ENCODE measurements at places on chromosomes 5 and 9.

DNA sequence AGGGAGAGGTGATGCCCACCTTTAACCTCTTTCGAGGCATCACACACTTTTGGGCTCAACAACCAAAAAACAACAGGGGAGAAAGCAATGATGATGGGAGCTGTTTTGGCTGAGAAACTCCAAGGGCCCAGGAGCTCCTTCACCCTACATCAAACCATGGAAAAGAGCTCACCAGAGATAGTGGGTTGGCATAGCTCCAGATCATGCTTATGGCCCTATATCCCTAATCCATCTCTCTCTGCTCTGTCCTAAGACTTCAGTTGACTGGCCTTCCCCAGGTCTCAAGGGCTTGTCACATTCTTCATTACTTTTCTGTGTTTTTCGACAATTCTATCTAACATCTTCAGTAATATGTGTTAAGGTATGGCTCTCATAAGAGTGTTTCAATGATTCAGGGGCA lies 5.7 kb upstream of the CTSL start:
- no peaks in the 10 kb centered on the region for H3K36me3 ChIP-seq
- H3K4me1 ChIP-seq = no peaks in the 10 kb centered on the region
- DNase-seq = no peak
- no peak overlapping the region for H3K27ac ChIP-seq

DNA sequence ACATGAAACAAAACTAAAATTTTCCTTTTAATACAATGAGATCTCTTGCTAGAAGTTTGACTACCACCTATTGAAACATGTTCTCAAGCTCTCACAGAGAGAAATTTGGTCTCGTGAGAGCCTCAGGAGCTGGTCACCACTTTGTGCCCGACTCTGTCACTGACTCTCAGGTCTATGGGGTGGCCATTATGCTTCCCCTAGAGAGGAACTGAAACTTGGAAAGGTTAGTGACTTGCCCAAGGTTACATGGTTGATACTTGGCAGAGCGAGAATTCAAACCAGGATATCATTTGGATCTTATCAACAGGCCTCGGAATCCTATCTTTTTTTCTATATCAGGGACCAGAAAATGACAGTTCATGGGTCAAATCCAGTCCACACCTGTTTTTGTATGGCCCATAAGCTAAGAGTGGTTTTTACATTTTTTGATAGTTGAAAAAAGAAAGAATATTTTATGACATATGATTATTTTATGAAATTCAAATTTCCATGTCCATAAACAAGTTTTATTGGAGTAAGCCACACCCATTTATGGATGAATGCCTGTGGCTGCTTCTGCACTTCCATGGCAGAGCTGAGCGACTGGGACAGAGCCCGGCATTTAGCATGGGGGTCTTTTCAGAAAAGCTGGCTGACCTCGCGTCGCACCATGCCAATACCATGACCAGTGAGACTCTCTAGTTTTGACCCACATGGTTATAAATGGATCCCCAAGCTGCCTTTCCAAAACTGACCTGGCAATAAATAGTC lies 44.8 kb upstream of the EQTN start:
- H3K4me3 ChIP-seq = no peak overlapping the region
- no peaks in the 10 kb centered on the region for H3K4me1 ChIP-seq
- no peak overlapping the region for H3K27ac ChIP-seq
- no peaks in the 10 kb centered on the region for H3K36me3 ChIP-seq
- H3K27me3 ChIP-seq = no peaks in the 10 kb centered on the region

- no peak overlapping the region for H3K4me3 ChIP-seq
- no peaks in the 10 kb centered on the region for H3K4me1 ChIP-seq
- no peak for DNase-seq
- no peak overlapping the region for H3K27ac ChIP-seq
These were observed 40.5 kb downstream of the BHMT start for GRCh38 chr5:79151942-79152671.

DNA sequence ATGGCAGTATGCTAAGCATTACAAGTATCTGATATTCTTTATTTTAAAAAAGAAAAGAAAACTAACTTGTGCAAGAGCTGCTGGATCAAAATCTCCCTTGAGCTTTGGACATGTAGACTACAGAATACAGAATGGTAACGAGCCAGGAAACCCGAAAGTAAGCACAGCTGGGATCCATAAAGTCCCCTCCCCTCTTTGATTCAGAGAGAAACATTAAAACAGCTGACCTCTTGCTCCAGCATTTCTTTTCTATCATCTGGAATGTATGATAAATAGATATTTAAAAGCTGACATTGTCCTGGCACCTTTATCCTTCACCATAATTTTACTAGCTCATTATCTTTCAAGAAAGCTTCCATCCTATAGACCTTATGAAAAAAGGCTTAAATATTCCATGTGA lies 28.2 kb upstream of the LPAR1 start:
- H3K27ac ChIP-seq = no peak overlapping the region
- H3K4me1 ChIP-seq = no peaks in the 10 kb centered on the region

DNA sequence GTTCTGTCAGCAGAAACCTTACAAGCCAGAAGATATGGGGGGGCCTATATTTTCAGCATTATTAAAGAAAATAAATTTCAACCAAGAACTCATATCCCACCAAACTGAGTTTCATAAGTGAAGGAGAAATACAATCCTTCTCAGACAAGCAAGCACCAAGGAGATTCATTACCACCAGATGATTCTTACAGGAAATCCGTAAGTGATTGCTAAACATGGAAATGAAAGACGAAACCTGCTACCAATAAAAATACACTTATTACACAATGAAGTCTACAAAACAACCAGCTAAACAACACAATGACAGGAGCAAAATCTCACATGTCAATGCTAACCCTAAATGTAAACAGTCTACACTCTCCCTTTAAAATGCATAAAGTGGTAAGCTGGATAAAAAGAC lies 17.8 kb upstream of the C9orf72 start:
- no peak for DNase-seq
- no peaks in the 10 kb centered on the region for H3K36me3 ChIP-seq
- no peak overlapping the region for H3K4me3 ChIP-seq
- no peak overlapping the region for H3K27ac ChIP-seq

DNA sequence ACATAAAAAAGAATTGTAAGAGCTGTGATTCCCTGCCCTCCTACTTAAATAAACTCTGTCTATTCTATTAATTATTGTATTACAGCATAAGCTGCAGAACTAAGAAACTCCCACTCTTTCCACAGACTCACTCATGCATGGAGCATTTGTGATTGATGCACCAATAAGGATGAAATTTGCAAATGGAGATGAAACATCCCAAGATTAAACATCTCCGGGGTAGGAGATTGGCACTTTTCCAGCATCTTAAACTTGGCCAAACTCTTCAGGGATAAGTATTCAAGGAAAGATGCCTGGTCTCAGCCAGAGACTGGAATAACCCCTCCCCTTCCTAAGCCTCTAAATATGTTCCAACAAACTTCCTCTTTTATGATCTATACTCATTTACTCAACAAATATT lies 472.0 kb downstream of the ACTL7B start:
- no peaks in the 10 kb centered on the region for H3K27me3 ChIP-seq
- no peaks in the 10 kb centered on the region for H3K36me3 ChIP-seq
- H3K4me1 ChIP-seq = no peaks in the 10 kb centered on the region
- no peak overlapping the region for H3K4me3 ChIP-seq
- H3K27ac ChIP-seq = no peak overlapping the region
- no peak for DNase-seq

GRCh38 chr5:42720251-42720650 lies 36.4 kb upstream of the CCDC152 start:
- H3K4me3 ChIP-seq = no peak overlapping the region
- no peak overlapping the region for H3K27ac ChIP-seq
- peaks cover 19% of the 10 kb centered on the region for H3K27me3 ChIP-seq
- peaks cover 16% of the 10 kb centered on the region for H3K4me1 ChIP-seq
- no peak for DNase-seq
- no peaks in the 10 kb centered on the region for H3K36me3 ChIP-seq

DNA sequence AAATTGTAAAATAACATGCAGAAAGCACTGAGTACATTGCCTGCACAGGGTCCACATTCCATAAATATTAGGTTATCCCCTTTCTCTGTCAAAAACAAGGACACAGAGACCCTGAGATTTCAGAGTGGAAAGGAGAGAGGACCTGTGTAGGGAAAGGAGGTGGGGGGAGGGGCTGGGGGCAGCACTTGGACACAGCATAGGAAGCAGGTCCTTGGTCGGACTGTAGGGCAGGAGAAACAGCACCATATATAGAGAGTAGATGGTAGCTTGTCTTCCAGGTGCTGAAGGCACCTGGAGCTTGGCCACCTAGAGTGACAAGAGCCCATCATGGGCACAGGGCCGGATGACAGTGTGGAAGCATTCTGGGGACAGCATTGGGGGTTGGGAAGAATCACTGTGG lies 2.4 kb downstream of the TPM2 start:
- H3K27me3 ChIP-seq = no peaks in the 10 kb centered on the region
- peaks cover 18% of the 10 kb centered on the region for H3K4me1 ChIP-seq
- no peak for DNase-seq
- no peaks in the 10 kb centered on the region for H3K36me3 ChIP-seq

DNA sequence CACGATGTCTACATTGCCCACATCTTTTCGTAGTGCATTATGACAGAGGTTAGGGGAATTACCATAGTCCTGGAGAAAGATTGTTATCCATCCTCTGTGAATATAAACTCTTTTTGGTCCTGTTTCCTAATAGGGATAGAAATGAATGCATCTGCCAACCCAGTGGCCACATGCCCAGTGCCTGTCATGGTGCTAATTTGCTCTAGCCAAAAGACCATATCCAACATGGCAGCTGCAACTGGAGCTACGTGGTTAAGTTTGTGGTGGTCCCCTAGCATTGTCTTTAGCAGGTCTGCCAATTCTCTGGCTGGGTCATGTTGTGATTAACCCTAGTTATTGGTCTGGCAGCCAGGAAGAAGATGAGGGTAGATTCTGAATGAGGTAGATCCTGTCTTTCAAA lies 87.5 kb downstream of the FGF18 start:
- H3K4me1 ChIP-seq = no peaks in the 10 kb centered on the region
- no peak for DNase-seq
- no peak overlapping the region for H3K27ac ChIP-seq
- no peaks in the 10 kb centered on the region for H3K36me3 ChIP-seq
- H3K4me3 ChIP-seq = no peak overlapping the region

DNA sequence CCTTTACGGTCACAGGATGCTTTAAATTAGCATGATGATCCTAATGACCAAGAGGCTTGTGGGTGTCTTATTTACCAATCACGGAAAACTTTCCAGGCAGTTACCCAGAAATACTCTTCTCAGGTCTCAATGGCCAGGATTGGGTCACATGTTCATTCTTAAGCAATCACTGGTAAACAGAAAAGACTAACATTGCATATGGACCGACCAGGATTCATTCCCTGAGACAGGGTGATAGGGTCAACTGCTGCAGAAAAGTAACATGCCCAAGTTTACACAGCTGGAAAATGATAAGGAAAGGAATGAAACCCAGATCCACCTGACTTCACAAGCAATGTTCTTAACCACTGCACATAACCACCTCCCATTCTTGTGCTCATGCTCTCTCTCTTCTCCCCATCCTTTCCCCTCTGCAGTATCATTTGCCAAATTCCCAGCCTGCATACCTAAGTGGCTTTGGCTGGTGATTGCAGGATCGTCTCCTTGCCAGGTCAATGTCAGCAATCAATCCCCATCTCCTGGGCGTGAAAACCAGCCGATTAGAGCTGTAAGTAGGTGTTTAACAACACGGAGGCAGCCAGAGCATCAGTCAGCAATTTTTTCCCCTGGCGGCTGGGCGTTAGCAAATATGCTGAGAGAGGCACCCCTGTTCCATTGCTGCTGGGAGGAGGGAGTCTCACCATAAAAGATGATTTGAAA lies 219.4 kb downstream of the NMUR2 start:
- no peak for DNase-seq
- H3K27me3 ChIP-seq = peaks cover 2% of the 10 kb centered on the region
- H3K4me1 ChIP-seq = no peaks in the 10 kb centered on the region
- H3K27ac ChIP-seq = no peak overlapping the region

DNA sequence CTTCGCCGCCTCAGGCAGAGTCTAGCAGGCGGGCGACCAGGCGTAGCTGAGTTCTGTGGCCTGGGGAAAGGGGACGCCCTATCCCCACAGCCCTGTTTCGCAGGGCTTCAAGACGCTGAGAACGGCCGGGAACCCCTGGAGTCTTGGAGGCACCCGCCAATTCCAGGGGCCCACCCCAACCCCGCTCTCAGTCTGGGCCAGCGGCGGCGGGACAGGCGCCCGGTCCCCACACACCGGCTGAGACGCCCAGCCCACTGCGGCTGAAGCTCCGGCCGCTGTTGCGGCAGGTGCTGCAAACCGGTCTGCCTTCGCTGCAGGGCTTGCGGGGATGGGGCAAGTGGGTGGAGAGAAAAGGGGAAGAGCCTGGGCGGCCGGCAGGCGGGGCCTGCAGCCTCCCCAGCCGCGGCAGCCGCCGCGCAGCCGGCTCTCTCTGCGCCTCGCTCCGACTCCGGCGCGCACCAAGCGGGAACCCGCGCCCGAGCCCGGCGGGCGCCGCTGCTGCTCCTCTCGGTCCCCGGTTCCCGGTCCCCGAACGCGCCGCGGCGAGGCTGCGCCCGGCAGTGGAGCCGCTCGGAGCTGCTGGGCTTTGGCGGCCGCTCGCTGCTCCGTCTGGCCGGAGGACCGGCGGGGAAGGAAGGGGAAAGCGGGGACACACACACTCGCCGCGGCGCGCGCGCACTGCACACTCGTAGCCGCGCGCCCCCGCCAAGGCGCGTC lies at the start of gene PIP5K1B:
Gene PIP5K1B (plus strand): TSS at position 427 of the 717 bp plus-strand sequence. CDS start 117,375 bp downstream, outside the sequence.
- H3K27ac ChIP-seq = no peak within 1 kb of the TSS
- H3K4me3 ChIP-seq = peak within 1 kb of the TSS; percentile 71
- H3K36me3 ChIP-seq = no peaks in the 10 kb centered on the region
- peaks cover 8% of the 10 kb centered on the region for H3K4me1 ChIP-seq
- peak; percentile 47 for DNase-seq
- H3K27me3 ChIP-seq = peaks cover 60% of the 10 kb centered on the region

- H3K36me3 ChIP-seq = no peaks in the 10 kb centered on the region
- H3K27ac ChIP-seq = no peak overlapping the region
- H3K4me1 ChIP-seq = no peaks in the 10 kb centered on the region
- peaks cover 3% of the 10 kb centered on the region for H3K27me3 ChIP-seq
- no peak overlapping the region for H3K4me3 ChIP-seq
- DNase-seq = no peak
These were observed 223.7 kb downstream of the DMRT2 start for GRCh38 chr9:1273859-1274258.

GRCh38 chr9:78605041-78606000 lies 308.4 kb downstream of the PSAT1 start:
- no peak overlapping the region for H3K27ac ChIP-seq
- H3K4me1 ChIP-seq = no peaks in the 10 kb centered on the region
- H3K4me3 ChIP-seq = no peak overlapping the region
- no peaks in the 10 kb centered on the region for H3K36me3 ChIP-seq

GRCh38 chr9:132166599-132166998 lies 4.7 kb downstream of the NTNG2 start:
- DNase-seq = peak; percentile 49
- no peak overlapping the region for H3K4me3 ChIP-seq
- no peaks in the 10 kb centered on the region for H3K36me3 ChIP-seq

GRCh38 chr5:132829742-132830435 lies 558 bp downstream of the SHROOM1 start:
- H3K36me3 ChIP-seq = no peaks in the 10 kb centered on the region
- peak overlapping the region; percentile 69 for H3K4me3 ChIP-seq
- H3K27ac ChIP-seq = no peak overlapping the region
- peak; percentile 79 for DNase-seq
- peaks cover 46% of the 10 kb centered on the region for H3K27me3 ChIP-seq

All from activated CD8-positive, alpha-beta T cell treated with anti-CD3 and anti-CD28 coated beads for 36 hours (primary cell).